ENCODE measurements at places on chromosomes 12 and 14.
A peak's percentile ranks its signal among the peaks of the same experiment; 100 is the strongest.

DNA sequence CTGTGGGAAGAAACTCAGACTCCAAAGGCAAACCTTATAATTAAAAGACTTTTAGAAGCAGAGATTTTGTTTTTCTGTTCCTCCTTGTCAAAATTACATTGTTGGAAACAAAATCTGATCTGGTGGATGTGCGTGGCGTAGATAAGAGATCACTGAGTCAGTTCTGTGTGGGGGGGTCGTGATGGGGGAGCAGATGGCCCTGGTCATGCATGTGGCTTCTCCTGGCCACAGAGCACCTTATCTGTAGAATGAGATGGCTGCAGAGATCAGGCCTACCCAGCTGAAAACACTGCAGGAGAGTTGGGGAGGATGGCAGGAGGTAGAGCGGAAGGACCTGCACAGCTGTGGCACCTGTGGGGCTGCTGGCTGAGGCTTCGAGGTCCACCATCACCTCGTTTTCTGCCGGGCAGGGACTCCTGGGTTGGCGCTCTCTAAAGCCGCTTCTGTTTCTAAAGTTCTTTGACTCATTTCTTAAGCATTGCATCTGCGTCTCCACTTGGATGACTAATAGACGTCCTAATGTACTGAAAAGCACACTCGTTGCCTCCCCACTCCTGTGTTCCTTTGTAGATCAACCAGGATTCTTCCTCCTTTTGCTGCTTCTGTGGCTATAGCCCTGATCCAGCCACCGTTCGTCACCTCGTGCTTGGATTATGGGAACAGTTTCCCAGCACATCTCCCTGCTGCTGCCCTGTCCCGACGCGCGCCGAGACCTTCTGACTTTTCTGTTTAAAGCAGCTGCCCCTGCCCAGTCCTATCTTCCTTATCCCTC lies 93.4 kb downstream of the TSPAN9 start:
- no peak for DNase-seq

GRCh38 chr14:37420622-37421021 lies 174.4 kb downstream of the FOXA1 start:
- DNase-seq, result no peak

- no peak for DNase-seq
These were observed 28.4 kb downstream of the IRAK3 start for GRCh38 chr12:66217342-66217917.

GRCh38 chr14:97975962-97976361 lies 1178.8 kb downstream of the VRK1 start:
- no peak for DNase-seq

- DNase-seq, result no peak
These were observed 52.8 kb upstream of the EML1 start for GRCh38 chr14:99740411-99740810.

DNA sequence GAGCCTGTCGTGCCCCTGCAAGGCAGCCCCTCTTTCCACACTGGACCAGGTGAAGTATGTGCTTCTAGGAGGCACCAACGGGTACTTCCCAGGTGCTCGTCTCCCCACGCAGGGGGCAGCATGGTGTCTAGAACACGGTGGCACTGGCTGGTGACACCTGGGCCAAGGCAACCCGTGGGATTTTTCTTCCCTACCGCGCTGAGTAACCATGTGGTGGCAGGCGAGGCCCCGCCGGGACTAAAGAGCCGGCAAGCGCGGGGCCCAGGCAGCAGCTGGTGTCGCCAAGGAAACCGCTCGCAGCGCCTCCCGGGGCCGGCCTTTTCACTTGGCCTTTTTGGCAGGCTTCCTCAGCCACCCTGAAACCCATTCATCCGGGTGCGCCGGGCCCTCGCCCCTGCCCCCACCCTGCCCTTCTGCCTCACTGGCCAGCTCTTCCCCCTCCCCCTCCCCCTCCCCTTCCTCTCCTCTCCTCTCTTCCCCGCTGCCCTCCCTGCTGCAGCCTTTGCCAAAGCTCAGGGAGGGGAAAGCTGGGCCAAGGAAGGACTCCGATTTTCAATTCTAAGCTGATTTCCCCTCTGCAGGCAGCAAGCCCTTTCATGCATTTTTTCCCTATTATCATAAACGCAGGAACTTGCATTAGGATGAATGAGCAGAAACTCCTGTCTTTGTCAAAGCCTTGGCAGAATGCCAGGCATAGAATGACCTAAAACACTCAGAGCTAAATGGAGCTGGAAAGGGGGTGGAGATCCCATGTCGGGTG lies 81.2 kb downstream of the IRF2BPL start:
- DNase-seq, result peak; percentile 86

GRCh38 chr14:94451091-94451771 lies 1.4 kb downstream of the SERPINA11 start:
- DNase-seq, result no peak

DNA sequence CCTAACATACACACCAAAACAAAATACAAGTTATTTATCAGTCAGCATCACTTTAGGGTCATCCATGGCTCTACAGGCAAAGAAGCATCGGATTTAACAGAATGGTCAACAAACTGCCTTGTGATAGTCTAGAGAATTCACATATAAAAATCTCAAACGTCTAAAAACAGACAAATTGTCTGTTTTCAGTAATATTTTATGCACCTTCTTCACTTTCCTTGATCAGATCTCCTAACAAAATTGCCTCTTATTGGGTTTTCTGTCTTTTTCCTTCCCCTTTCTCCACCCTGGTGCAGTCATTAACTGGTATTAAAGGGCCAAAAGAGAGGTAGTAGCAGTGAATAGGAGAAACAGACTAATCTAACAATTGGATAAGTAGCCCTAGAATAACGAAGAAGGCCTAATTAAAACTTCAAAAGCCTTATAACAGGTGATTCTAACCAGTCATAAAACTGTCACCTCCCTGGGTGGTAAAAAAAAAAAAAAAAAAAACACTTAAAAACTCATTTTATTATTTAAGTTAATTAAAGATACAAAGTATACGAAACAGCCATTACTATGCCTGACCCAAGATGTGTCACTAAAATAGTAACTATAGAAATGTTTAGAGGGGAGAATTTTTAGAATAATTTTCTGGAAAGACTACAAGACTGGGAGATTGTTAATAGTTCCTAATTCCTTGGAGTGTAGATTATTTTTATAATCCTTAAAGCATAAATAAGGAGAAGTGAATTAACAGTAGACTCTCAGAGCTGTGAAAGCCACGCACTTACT lies 1.5 kb downstream of the KIF21A start:
- DNase-seq, result peak; percentile 13

- DNase-seq, result no peak
These were observed 59.0 kb upstream of the STXBP6 start for GRCh38 chr14:25108959-25109358.

DNA sequence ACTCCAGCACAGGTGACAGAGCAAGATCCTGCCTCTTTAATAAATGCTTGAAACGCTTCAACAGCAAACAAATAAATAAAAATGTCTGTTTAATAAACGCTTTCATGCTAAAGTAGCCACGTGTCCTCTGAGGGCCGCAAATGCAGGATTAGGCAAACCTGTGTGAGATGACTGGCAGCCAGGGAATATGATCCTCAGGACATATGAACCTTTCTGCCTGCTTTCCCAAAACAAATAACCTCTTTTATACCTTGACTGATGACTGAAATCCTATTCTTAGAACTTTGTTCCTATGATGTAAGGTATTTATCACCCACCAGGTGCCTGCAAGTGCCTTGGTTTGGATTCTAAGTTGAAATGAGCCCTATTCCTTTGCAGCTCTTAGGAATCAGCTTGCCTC lies 14.5 kb upstream of the FLVCR2 start:
- no peak for DNase-seq

- DNase-seq, result no peak
These were observed 15.2 kb downstream of the DAD1 start for GRCh38 chr14:22573804-22574203.

- no peak for DNase-seq
These were observed 60.1 kb upstream of the DICER1 start for GRCh38 chr14:95217391-95217900.

DNA sequence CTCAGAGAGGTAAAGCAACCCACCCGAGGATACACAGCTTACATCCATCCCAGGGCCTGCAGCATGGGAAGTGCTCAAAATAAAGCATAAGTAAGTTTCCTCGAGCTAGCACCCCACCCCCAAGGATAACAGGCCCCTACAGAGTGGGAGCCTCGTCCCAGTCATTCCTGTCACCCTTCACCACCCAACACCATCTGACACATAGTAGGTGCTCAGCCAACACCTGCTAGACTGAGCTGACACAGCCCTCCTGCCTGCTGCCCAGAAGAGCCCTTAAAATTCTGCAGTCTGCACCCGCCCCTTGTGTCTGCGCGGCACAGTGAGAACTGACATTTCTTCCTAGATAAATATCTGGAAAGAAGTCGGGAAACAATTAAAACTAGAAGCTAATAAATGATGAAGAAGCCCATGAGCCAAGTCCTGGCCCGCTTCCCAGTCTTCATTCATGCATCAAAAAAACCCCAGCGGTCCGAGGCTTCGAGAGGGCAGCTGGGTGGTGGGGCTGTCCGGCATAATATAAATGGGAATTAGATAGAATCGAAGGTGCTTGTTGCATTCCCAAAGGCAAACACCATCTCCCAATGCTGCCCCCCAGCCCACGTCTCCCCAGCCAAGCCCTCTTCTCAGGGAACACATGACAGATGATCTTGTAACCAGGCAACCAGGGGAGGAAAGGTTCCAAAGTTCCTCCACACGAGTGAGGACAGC lies 76.2 kb downstream of the BCL11B start:
- DNase-seq, result peak; percentile 82

GRCh38 chr12:125797421-125798175 lies 732.4 kb downstream of the AACS start:
- no peak for DNase-seq

GRCh38 chr12:41409628-41410027 lies 221.5 kb downstream of the PDZRN4 start:
- no peak for DNase-seq

- DNase-seq, result no peak
These were observed 187.4 kb upstream of the SLC16A7 start for GRCh38 chr12:59408431-59408830.

- DNase-seq, result no peak
These were observed 278.1 kb upstream of the SOX5 start for GRCh38 chr12:24227551-24227950.

- DNase-seq, result no peak
These were observed 1324.0 kb upstream of the USP15 start for GRCh38 chr12:60935981-60936761.

GRCh38 chr14:60655898-60656685 lies 6.8 kb upstream of the SIX1 start:
- DNase-seq, result no peak

DNA sequence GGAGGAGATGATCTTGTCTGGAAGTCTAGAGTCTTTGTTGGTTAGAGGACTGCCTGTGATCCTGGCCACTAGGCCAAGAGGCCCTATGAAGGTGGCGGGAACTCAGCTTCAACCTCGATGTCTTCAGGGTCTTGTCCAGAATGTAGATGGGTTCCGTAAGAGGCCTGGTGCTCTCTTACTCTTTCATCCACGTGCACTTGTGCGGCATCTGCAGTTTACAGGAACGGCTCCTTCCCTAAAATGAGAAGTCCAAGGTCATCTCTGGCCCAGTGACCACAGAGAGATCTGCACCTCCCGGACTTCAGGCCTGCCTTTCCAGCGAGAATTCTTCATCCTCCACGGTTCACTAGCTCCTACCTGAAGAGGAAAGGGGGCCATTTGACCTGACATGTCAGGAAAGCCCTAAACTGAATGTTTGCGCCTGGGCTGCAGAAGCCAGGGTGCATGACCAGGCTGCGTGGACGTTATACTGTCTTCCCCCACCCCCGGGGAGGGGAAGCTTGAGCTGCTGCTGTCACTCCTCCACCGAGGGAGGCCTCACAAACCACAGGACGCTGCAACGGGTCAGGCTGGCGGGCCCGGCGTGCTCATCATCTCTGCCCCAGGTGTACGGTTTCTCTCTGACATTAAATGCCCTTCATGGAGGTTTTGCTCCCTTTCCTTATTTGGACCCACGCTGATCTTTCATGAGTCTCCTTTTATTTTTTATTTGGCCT lies 17.7 kb downstream of the WNT5B start:
- no peak for DNase-seq

GRCh38 chr14:105178069-105178867 lies 2.8 kb downstream of the NUDT14 start:
- DNase-seq, result no peak

- peak; percentile 2 for DNase-seq
These were observed 72.0 kb downstream of the C12orf56 start for GRCh38 chr12:64318605-64319004.

- DNase-seq, result no peak
These were observed 47.2 kb upstream of the PLEKHG3 start for GRCh38 chr14:64656986-64657385.

DNA sequence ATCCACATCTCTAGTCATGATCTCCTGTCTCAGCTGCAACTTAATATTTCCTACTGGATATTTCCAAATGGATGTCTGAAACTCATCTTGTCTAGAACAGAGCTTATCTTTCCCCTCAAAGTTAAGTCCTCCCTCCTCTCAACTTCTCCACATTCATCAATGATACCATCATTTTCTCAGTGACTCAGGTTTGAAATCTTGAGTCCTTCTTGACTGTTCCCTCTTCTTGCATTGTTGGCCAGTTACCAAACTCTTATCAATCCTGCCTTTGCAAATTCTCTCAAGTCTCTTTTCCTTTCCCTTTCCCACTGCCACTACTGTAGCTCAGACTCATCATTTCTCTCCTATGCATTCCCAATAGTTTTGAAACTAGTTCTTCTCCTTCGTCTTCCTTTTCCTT lies 14.3 kb upstream of the CHURC1 start:
- no peak for DNase-seq

DNA sequence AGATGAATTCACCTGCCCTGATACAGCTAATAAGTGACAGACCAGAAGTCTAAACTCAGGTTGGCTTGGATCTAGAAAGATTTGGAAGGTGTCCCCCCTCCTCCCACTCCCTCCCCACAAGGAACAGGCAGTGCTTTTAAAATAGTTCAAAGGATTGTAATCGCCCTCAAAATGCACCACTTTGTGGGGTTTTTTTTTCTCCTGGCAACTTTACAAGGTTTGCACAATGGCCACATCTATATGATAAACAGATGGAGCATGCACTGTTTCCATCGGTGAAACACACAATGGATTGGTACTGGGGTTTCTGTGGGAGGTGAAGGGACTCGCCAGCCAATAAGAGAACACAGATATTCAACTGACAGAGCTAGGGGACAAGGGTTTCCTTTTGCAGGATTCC lies 137.4 kb downstream of the LLPH start:
- no peak for DNase-seq

DNA sequence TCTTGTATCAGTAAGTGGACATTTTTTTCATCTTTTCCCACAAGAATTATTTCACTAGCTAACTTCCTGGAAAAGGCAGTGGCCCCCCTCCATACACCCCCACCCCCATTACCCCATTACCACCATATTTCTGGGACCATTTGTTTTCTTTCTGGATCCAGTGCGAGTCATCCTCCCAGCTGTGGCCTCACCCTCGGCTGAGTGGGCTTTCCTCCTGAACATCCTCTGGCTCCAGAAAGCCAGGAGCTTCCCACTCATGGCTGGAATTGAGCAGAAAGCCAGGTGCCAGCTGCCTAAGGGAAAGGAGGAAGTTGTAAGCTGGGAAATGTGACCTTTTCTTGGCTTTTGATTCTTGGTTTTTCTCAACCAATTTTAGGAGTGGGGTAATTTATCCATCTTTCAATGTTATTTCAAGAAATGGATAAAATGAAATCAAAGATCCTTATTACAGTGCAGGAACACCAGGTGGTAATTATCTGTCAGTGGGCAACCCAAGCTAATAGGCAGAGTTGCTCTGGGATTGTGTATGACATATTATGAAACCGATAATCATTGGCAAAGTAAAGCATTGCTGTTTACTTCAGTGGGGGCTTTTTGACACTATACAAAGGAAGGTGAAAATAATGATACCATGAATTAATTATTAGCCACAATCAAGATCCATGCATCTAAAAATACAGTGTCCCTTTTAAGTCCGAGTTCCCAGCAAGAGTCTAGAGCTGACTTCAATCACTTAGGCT lies 124.6 kb downstream of the KICS2 start:
- no peak for DNase-seq

- DNase-seq, result no peak
These were observed 12.2 kb downstream of the TEDC1 start for GRCh38 chr14:105503296-105503640.
